T-helper 17 cell (primary cell): ENCODE measurements at places on chromosomes 12 and 14.
A peak's percentile ranks its signal among the peaks of the same experiment; 100 is the strongest.

DNA sequence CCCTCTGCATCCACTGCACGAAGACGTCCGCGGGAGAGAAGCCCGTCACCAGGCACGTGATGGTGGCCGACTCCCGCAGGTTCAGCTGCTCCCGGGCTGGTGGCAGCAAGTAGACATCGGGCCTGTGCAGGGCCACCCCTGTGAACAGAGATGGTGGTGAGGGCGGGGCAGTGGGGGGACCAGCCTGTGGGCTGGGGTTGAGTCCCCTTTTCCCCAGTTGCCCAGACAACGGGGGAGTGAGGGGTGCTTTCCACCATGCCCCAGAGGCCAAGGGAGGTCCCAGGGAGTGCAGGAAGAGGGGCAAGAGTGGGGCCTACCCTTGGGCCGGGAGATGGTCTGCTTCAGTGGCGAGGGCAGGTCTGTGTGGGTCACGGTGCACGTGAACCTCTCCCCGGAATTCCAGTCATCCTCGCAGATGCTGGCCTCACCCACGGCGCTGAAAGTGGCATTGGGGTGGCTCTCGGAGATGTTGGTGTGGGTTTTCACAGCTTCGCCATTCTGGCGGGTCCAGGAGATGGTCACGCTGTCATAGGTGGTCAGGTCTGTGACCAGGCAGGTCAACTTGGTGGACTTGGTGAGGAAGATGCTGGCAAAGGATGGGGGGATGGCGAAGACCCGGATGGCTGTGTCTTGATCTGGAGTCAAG is 328.3 kb downstream of the TMEM121 start:
- peak; percentile 9 for DNase-seq

- no peak for DNase-seq
Measured at GRCh38 chr12:8031872-8032241, 659 bp upstream of the FOXJ2 start.

- DNase-seq: no peak
Measured at GRCh38 chr12:22467190-22467589, 77.2 kb downstream of the C2CD5 start.

DNA sequence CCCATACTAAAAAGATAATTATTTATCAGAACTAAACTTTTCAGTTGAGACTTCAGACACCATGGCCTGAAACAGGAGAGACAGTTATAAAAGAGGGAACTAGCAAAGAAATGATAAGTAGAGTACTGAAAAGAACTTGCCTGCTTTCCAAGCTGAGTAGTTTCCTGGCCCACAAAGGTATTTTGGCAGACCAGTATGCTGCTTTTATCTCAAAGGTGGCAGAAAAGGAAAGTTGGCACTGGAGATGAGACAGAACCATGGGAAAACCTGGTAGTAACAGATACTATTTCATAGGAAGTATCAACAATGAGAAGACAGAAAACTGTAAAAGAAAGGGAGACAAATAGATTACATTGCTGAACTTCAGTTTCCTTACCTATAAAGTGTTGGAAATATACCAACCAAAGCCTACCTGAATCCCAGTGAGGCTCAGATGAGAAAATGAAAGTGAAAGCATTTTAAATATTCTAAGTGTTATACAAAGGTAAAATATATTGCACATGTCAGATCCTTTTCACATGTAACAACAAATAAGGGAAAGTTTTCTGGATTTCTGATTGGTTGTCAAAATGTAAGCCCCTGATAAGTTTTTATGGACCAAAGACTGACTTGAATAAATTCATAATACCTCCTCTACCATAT is 155.3 kb upstream of the FSCB start:
- no peak for DNase-seq

DNA sequence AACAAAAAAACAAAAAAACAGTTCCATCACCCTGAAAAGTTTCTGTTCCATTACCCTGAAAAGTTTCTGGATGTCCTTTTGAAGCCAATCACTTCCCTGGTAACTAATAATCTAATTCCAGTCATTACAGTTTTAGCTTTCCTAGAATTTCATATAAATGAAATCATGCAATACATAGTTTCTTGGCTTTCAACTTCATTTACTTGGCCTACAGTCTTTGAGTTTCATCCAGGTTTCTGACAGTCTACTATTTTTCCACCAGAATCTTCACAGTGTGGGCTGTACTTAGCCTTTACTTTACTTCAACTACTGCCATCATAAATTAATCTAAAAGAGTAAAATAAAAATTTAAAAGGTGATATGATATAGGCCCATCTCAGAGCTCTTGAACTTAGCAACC is 55.5 kb downstream of the RPS6KA5 start:
- no peak for DNase-seq

DNA sequence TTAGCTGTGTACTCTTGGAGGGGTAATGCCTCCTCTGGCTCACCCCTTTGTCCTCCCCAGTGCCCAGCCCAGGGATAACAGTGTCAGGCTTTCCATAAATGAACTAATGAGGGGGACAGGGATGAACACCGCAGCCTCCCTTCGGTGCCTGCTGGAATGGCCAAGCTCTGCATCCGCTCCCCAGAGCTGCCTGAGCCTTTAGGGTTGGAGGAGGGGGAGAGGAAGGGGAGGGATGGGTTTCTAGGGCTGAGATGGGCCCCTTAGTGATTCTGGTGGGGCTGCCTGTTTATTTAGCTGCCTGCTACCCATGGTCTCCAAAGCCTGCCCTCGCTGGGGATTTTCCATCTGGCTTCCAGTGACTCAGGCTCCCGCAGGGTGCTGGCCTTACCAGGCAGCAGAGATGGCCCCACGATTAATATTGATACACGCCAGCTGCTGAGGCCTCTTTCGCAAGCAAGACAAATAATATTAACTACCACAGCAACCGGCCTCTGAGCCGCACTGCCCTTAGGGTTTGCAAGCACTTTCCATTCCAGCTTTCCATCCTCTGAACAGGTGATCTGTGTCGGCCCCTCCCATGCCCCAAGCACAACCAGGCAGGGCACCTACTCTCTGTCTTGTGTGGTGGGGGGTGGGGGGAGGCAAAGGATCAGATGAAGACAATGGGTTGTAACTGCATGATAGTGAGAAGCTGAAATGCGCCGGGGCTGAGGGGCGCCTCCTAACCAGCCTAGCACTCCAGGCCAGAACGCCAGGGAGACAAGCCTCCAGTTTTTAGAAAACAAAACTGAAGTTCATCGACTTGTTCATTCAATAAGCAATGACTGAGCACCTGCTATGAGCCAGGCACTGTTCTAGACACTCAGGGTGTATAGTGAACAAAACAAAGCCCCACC is 56.7 kb downstream of the C14orf132 start:
- no peak for DNase-seq

DNA sequence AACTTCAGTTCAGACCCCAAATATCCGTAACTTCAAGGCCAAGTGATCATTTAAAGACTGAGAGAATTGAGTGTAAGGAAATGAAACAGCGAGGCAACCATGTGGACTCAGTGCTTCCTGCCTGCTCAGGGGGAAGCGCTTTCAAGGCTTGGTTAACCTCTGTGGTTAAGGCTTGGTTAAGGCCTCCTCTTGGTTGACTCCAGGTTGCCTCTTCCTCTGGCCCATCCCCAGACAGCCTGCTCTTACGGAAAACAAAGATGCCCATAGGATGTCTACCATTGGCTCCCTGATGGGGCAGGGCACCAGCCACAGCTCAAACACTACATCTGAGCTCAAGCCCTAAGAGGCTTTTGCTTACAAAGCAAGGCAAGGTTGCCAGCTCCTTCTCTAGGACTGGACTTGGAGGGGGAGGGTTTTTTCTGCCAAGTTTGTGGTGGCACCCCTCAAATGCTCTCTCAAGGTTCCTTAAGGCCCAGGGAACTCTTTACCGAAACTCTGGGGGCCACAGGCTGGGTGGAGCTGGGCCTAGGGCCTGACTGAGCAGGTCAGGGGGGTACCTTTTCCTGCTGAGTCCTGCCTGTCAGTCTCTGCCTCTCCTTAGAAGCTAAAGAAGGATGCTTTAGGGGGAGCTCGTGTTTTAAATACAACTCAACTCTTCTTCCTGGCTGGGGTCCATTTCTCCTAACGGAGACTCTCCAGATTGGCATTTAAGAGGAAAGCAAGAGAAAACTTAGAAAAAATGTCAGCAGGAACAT is 13.7 kb downstream of the COL2A1 start:
- DNase-seq: peak; percentile 27

DNA sequence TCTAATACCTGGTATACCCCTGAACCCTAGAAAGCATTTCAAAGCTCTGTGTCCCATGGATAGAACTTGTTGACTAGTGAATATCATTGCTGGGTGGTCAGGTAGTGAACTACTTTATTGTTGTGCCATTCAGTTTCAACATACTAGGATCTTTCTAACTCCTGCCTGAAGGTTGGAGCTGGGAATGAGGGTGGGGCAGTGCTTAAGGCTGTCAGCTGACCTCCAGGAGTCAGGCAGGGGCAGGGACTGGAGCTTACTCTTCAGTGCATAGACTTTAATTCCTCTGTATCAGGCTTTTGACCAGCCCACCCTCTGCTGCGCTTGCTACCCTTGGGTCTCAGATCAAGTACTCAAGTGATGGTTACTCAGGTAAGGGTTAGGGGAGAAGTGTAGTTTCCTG is 102.6 kb upstream of the RFX4 start:
- DNase-seq: no peak

- DNase-seq: no peak
Measured at GRCh38 chr14:76123426-76124225, 28.1 kb upstream of the GPATCH2L start.

- no peak for DNase-seq
Measured at GRCh38 chr12:75483431-75483830, 2.9 kb downstream of the GLIPR1 start.

DNA sequence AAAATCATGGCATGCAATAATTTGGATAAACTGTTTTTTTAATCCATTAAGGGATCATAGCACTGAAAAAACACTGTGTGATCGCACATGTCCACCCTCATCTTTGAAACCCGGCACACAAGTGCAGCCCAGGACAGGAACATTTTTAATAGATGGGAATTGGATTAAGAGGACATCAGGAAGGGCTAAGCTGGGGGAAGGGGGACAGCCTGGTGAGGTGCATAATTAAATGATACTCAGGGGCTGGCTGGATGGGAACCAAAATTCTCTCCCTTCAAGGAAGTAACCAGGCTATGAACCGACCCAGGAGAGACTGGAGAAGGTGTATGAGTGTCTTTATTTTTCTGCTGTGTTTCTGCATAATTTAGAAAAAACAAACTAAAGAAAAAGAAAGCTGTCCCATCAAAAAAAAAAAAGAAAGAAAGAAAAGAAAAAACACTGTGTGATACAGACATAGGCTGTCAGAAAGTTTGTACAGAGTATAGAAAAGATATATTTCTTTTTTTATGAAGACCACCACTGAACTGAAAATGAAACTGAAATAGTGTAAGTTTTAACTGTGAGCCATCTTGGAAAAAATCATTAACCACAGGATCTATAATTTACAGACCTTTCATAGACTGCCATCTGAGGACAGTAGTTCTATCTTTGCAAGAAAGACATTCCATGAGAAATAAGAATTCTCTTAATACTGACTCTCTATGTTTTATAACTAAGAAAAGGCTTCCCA is 75.1 kb upstream of the SLC38A4 start:
- DNase-seq: no peak
